Ammon's horn (tissue), 1 donor: ENCODE measurements at places on chromosomes 4 and X.

DNA sequence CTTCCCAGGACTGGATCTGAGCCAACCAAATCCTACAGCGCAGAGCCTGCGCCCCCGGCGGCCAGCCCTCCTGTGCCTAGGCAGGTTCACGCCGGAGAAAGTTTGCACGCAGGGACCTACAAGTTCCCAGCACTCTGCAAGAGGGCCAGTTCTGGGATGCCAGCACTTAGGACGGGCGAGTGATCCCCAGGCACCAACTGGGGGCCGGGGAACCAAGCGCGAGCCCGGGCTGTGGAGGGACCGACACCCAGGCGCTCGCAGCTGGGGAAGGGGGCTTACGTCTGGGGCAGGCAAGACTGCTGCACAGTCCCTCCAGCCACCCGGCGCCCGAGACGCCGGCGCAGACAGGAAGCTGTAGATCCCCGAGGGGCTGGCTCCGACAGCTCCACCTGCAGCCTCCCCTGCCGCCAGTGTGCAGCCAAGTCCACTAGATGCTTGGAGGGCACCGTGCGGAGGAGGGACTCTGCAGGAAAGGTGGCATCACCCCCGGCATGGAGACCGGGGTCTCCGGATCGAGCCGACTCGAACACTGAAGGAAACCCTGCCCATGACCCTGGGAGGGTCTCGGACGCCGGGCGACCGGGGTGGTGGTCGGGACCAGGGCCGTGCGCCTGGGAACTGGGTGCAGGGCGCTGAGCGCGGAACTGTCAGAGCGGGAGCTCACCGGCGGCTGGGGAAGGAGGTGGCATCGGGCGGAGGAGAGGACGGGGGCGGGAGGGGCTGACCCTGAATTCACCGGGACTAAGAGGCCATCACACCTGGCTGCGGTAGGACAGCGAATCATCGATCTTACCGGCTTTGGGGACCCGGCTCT, 566 bp downstream of the CORIN start:
- DNase-seq = no peak

GRCh38 chrX:7637066-7637465, 205.9 kb upstream of the VCX start:
- DNase-seq = no peak

DNA sequence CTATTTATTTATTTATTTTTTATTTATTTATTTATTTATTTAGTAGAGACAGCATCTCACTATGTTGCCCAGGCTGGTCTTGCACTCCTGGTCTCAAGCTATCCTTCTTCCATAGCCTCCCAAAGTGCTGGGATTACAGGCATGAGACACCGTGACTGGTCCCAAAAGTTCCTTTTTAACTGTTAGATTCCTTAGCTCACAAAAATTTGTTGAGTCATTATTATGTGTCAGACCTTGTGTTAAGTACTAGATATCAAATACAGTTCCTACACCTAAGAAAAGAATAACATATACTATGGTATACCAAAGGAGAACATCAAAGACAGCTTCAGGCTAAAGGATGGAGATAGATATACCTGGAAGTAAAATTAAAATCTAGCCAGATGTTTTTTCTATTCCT, 11.6 kb downstream of the FGA start:
- no peak for DNase-seq

GRCh38 chr4:8267077-8267476, 2.5 kb upstream of the HTRA3 start:
- DNase-seq = no peak

- no peak for DNase-seq
These were observed 152.9 kb downstream of the PTTG2 start for GRCh38 chr4:38113132-38113531.

DNA sequence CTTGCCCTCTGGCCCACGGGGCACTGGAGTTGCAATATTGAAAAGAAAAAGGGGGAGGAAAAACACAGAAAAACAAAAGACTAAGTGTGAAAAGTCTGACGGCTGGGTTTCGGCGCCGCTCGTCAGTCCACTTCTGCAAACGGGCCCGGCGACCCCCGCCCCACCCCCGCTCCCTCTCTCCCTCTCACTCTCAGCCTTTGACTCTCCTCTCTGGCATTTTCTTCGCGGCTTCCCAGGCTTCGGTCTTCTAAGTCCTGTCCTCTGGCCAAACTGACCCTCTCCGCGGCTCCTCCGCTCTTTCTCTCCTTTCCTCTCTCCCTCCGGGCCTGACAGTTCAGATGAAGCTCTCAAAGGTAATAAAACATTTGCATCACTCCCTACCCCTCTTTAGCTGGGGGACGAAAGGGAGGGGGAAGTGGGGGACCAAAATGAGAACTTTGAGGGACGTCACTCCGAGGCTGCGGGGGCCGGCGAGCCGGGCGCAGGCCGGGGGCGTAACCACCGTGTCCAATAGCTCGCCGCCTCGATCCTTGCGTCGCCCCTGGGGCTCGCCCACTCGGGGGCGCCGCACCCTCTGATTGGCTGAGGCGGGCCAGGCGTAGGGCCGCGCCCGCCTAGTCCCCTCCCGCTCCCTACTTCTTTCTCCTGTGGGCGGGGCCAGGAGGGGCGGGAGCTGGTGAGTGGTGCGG, at the start of gene NKX6-1:
Gene NKX6-1, minus strand, starts transcription at position 358 of the 689 bp plus-strand sequence. CDS start 1,064 bp downstream, outside the sequence.
- peak; percentile 59 for DNase-seq

DNA sequence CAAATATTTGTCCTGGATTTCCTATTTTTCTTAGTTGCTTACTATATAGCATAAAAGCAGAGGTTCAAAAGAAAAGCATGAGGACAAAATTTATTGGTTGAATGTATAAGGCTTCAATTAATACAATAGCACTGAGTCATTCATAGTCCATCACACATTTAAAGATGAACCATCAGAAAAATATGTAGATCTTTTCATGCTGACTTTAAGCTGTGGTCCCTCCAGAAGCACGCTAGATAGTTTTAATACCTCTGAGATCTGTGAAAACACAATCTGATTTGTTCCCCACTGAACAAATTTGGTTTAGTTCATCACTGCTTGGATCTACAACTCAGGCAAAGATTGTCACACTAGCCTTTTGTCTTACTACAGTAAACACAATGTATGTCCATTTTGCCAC, 377.2 kb upstream of the ANXA10 start:
- DNase-seq = no peak

GRCh38 chrX:106649523-106650428, 38.0 kb downstream of the RADX start:
- DNase-seq = no peak

DNA sequence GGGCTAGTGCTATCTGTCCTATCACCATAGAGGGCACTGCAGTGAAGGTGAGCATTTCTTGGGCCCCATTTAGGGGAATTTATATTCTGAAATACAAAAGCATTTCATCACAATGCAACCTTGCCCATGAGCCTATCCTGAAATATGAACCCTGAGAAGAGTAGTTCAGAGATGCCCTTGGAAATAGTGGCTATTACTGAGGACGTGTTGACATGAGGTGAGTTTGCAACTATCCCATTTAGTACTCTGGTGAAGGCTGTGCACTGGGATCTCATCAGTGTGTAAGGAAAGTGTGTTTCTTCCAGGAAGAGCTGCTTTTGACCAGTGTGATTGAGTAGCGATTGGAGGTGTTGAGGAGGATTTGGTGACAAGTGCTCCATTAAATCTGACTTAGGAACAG, 149.3 kb upstream of the EOLA2 start:
- DNase-seq = no peak

GRCh38 chrX:53682885-53683555, 3.5 kb downstream of the HUWE1 start:
- peak; percentile 2 for DNase-seq

DNA sequence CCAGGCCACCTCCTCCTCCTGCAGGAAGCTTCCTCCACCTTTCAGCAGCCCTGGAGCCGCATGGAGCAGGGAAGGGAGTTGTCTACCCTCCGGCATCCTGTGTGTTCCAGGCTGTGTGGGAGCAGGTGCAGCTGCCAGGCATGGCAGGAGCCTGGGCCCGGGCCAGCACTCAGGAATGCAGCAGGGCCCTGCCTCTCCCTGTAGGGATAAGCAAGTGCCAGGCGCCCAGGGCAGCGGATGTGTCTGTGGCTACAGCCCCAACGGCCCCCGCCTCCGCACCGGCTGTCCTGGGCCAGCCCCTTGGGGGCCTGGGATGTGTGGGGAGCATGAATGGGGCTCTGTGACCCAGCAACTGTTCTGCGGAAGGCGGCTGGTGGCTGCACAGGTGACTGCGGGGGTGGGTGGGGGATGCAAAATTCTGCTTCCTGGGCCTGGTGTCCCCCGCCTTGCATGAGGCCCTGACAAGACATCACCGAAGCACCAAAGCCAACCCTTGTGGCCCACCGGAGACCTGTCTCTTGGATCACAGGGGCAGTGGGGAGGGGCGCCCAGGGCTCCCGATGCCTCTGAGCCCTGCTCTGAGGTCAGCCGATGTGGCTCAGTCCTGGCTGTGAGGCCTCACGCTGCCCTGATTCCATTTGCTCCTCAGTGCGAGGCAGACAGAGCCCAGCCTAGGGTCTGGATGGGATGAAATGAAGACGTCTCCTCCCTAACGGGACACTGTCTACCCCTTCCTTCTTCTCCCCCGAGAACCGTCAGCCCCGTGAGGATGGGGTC, 1.4 kb upstream of the DOK7 start:
- peak; percentile 58 for DNase-seq

GRCh38 chr4:184473499-184474262, 669 bp downstream of the IRF2 start:
- DNase-seq = peak; percentile 46

- no peak for DNase-seq
These were observed 41.7 kb downstream of the PAGE2 start for GRCh38 chrX:55130481-55130880.

DNA sequence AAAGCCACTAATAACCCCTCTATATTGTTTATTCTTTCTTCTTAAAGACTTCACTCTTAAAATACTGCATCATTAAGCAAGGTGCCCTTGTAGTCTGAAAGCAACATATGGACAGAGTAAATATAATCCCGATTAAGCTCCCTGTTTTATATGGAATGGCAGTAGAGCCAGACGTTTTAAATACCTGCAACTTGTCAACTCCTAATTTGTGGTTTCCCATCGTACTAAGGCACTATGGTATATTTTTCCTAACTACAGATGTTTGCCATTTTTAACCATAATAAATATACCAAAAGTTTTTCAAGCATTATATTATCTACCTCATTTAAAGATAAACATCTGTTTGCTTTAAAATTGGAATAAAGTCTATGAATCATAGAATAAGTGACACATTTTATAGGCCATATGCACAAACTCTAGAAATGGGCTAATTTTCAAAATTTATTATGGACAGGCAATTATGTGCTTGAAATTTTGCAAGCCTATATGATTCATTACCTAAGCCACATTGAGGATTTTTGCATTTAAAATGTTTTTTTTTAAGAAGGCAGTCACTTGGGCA, 194.6 kb downstream of the FRMPD4 start:
- DNase-seq = no peak

DNA sequence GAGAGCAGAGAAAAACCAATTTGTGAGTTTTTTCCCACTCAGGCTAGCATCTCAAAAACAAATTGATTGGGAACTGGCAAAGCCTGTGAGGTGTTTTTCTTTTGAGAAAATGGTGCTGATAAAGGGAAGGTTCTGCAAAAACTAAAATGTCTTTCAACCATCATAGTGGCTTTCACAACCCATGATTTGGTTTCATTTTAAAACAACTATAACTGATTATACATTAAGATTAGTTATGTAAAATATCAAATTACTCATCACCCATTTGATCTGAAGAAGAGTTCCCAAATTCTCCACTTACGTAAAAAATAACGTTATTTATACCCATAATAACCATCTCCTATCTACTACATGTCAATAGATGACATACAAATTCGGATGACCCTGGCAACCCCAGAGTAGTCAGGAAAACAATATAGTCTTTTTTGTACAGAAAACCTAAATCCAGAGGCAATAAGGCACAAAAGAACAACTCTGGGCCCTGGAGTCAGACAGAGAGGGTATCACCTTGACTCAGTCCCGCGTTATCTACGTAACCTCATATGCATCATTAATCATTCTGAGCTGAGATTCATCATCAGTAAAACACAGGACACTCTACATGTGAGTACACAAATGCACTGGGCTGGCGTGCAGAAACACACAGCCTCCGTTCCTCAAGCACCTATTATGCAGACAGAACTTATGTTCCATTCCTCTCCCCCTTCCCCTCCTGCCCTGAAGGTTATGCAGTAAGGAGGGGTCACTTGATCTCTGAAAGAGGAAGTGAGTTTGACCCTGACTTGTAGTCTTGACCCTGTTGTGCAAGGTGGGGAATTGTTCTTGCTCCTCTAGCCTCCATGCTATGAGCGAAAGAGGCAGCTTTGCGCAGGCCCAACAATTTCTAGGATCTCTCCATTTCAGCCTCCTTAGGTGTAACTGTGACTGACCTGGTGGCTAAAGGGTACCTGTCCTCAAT, 82.2 kb downstream of the SLC9A7 start:
- no peak for DNase-seq

GRCh38 chrX:63115196-63115595, 235.9 kb downstream of the SPIN4 start:
- no peak for DNase-seq

DNA sequence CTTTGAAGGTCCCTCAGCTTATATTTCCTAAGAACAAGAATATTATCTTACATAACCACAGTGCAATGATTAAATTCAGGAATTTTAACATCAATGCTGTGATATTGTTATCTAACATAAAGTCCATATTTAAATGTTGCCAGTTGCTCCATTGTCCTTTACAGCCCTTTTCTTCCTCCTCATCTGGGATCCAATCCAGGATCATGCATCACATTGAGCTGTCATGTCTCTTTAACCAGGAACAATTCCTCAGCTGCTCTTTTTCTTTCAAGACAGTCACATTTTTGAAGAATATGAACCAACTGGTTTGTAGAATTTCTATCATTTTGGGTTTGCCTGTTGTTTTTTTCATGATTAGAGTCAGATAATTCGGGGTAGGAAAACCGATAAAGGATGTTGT, 12.0 kb downstream of the TMSB4X start:
- no peak for DNase-seq

DNA sequence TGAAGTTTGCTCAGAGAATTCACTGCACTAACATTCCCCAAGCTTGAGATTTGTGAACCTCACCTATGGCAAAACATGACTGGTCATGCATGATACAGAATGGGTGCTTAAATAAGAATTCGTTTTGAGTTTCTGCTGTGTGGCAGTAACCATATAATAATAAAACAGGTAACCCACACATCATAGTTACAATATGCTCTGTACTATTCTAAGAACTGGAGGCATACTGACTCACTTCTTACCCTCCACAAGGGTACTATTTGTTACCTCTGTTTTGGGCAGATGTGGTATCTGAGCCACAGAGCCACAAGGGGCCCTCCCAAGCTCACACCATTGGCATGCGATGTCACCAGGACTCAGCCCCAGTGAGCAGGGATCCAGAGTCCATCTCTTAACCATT, 17.6 kb downstream of the SLC2A9 start:
- no peak for DNase-seq

GRCh38 chr4:60780874-60781273, 419.3 kb upstream of the ADGRL3 start:
- no peak for DNase-seq

DNA sequence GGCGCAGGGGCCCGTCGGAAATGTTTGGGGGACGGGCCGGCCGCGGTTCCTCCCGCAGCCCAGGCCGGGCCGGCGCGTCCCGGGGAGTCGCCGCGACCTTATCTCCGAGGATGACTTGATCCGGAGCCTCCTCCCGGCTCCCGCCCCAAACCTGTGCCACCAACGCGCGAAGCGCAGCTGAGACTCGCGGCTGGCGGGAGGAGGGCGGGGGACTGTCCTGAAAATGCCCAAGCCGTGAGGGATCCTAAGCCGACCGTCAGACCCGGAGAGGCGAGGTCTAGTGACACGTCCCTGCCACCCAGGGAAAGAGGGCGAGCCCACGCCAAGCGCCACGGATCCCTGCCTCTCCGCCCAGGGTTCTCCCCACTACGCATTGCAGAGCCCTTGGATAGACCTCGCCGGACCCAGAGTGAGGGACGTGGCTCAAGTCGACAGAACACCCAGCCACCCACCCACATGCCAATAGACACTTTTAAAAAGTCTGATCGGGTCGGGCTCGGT, 26.9 kb downstream of the UTP14A start:
- DNase-seq = peak; percentile 12
